ENCODE measurements at places on chromosomes 4 and X.

- DNase-seq, result no peak
Measured at GRCh38 chr4:102438396-102439235, 62.5 kb upstream of the NFKB1 start.

DNA sequence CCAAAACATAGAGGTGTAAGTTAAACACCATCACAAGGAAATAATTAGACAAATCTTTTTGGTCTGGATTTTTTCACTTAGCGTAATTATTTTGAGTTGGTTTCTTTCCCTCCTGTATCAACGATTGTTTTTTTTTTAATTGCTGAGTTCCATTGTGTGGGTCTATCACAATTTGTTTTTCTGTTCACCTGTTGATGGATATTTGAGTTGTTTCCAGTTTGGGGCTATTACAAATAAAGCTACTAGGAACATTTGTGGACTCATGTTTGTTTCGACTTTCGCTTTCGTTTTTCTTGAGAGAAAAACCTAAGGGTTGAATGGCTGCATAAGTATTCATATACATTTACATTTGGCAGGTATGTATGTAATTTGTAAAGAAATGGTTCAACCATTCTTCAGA is 20.4 kb upstream of the FBXW7 start:
- DNase-seq, result no peak

- no peak for DNase-seq
Measured at GRCh38 chr4:92461732-92462131, 158.0 kb downstream of the GRID2 start.

GRCh38 chr4:42711496-42711895 is 54.6 kb upstream of the ATP8A1 start:
- DNase-seq, result no peak

- DNase-seq, result no peak
Measured at GRCh38 chr4:102335616-102336015, 9.7 kb downstream of the SLC39A8 start.

- DNase-seq, result peak; percentile 60
Measured at GRCh38 chr4:3683077-3683743, 83.0 kb upstream of the ADRA2C start.

DNA sequence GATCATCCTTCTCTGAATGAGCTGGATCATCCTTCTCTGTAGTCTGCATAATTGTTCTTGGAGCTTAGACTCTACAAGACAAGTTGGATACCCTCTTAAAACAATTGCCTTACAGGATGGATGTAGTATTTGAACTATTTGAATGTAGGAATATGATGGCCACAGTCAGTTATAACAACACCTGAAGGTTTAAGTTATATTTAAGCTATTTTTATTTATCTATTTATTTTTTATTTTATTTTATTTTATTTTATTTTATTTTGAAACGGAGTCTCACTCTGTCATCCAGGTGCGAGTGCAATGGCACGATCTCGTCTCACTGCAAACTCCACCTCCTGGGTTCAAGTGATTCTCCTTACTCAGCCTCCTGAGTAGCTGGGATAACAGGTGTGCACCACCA is 149.9 kb upstream of the SLIT2 start:
- DNase-seq, result no peak

DNA sequence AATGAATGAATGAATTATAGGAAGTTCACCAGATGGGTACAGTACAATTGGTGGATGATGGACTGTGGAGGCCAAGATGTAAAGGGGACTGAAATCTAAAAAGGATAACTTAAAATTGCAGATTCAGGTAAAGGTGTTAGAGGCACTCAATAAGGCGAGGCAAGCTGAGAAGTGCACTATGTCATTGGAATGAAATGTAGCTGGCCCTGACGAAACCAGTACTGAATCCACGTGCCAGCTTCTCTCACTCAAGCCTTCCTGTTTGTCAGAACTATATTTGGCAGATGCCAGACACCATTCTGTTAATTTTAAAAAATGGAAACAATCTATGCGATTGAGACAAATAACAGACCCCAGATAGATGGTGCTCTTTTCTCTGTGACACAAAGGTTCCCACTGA is 1039.1 kb upstream of the TENM3 start:
- DNase-seq, result no peak

- no peak for DNase-seq
Measured at GRCh38 chrX:27446423-27446822, 16.7 kb downstream of the PPP4R3C start.

- peak; percentile 2 for DNase-seq
Measured at GRCh38 chrX:13535376-13536165, 33.8 kb upstream of the EGFL6 start.

DNA sequence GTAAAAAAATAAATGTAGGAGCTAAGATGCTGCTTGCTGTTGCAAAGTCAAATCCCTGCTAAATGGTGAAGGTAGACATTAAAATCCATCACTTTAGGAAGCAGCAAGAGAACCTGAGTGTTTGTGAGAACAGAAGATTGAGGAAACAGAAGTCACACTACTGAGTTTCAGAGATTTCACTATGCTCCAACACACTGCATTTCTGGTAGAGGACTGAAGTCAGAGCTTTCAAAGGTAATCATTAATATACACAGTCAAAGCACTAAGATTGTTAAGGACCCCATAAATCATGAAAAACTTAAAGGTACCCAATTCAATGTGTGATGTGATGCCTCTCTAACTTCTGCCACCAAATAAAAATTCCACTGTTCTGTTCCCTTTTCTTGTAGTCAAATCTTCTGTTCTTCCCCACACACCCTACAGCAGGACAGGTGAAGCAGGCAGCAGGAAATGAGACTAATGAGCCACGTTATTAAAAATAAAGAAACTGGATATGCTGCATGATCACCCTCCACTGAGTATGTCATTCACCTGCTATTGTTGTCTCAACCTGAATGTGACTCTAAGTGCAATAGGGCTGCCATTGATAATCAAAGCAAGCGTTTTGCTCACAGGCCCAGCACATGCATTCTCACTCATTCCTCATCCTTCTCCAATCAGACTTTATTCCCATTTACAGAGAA is 28.9 kb upstream of the APELA start:
- no peak for DNase-seq

DNA sequence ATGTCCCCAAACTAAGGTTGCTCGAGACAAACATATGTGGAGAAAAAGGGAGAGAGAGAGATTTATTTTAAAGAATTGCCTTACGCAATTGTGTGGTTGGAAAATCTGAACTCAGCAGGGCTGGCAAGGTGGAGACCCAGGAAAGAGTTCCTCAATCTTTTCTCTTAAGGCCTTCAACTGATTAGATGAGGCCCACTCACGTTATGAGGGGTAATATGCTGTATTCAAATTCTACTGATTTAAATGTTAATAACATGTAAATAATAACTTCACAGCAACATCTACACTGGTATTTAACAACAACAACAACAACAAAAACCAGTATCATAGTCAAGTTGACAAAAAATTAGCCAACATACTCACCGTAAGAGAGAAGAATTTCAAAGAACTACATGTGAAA is 14.6 kb downstream of the SERPINA7 start:
- DNase-seq, result no peak

DNA sequence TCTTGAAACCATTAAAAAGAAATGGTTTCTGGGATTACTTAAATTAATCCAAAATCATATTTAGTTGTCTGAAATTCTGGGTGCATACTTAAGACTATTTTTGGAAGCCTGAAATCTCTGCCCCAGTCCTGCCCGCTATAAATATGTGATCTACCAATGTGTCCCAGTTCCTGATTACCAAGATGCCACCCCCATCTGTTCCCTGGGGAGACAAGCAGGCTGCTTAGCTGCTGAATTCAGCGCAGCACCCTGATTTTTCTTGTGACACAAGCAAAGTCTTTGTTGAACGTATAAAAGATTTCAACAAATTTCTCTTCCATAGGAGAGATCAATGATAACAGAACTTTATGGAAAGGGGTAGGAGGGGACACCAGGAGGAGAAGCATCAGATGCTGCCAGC is 100.6 kb upstream of the PRPS2 start:
- DNase-seq, result no peak

DNA sequence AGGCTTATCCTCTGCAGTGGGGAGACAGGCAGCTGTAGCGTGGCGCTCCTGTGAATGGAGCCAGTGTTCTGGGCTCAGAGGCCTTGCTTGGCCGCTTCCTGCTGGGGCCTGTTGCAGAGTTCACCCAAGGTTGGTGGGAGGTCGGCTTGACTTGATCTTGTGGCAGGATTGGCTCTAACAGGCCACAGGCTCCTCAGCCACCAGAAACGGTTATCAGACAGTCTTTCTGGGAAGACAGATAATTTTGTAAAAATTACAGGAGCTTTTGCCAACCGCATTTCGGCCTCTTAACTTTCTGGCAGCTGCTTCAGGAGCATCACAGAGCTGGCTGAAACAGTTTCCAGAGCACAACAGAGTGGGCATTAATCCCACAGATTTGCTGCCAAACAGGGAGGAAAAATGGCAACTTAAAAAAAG is 66.4 kb downstream of the DIPK2B start:
- no peak for DNase-seq

- DNase-seq, result peak; percentile 49
Measured at GRCh38 chr4:98662626-98663225, 4.3 kb upstream of the TSPAN5 start.

DNA sequence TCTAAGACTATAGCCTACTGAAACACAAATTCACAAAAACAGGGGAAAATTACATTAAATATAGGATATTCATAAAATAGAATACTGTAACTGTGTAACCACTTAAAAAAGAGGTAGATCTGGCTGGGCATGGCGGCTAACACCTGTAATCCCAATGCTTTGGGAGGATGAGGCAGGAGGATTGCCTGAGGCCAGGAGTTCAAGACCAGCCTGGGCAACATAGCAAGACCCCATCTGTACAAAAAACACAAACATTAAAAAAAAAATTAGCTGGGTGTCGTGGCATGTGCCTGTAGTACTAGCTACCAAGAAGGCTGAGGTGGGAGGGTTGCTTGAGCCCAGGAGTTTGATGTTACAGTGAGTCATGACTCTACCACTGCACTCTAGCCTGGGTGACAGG is 33.4 kb downstream of the RPS6KA3 start:
- DNase-seq, result no peak

GRCh38 chr4:16991450-16991849 is 93.0 kb upstream of the LDB2 start:
- no peak for DNase-seq

- DNase-seq, result no peak
Measured at GRCh38 chr4:2698951-2699505, 57.1 kb downstream of the TNIP2 start.

GRCh38 chrX:67777148-67777547 is 233.3 kb downstream of the AR start:
- DNase-seq, result no peak

DNA sequence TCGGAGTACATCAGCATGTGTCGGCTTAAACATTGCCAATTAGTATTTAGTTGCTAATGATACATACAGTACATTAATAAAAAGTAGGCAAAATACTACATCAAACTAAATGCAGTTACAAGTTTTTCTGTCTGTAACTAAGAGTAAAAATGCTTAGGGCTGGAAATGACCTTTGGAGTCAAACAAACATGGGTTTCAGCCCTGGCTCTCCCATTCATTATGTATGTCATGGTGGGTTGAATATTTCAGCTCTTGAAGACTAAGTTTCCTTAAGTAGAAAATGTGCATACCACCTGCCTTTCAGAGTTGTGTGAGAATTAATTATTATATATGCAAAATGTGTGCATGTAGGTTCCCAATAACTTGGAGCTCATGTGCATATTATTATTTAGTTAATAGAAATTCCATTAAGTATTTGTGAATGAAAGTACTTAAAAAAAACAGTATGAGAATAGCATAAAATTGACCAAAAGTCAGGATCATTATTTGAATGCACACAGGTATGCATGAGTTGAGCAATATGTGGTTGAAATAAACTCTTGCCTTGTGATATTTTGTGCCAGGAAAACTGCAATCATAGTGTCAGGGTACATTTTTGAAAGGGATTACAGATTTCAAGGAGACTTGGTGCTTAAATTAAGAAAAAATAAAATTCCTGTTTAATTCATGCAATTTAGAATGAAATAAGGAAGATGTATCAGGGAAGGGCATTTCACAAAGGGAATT is 2048.7 kb downstream of the PCDH7 start:
- DNase-seq, result no peak

- no peak for DNase-seq
Measured at GRCh38 chr4:85676850-85677590, 202.1 kb downstream of the ARHGAP24 start.

DNA sequence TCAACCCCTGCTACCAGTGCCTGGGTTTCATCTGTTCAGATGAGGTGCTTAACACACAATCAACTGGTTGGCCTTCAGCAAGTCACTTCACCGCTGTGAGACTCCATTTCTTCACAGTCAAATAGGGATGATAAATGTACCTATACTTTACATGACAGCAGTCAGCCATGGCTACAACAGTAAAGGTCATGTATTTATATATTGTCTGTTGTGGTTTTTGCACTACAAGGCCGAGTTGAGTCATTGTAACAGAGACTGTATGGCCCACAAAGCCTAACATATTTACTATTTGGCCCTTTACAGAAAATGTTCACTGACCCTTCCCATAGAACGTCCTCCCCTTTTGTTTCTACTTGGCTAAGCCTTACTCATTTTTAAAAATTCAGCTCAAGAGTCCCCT is 404.6 kb upstream of the F9 start:
- DNase-seq, result no peak

- no peak for DNase-seq
Measured at GRCh38 chr4:76737180-76737579, 160.8 kb downstream of the SOWAHB start.

DNA sequence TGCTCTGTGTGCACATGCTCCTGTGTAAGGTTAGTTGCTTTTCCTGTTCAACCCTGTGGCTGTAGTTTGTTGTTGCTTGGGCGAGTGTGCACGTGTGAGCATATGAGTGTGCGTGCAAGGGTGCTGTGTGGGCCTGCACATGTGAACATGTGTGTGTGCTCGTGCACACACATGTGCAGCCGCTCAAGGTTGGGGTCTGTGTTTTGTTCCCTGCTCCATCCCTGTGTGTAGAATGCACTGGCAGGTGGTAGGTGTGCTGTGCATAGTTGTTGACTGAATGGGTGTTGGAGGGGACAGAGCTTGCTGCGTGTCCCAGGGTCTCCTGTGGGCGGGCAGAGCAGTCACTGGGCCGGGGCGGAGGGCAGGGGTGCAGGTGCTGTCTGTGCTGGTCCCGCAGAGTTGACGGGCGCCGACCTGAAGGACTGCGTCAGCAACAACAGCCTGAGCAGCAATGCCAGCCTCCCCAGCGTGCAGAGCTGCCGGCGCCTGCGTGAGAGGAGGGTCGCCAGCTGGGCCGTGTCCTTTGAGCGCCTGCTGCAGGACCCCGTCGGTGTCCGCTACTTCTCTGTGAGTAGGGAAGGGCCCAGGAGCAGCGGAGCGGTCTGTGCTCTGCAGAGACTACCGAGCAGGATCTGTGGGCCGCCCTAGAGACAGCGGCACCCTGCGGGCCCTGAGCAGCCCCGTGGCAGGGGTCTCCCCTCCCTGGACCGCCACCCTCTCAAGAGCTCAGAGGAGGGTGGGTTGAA is 27.9 kb upstream of the HGFAC start:
- peak; percentile 58 for DNase-seq

GRCh38 chrX:40671126-40671525 is 23.8 kb upstream of the CXorf38 start:
- DNase-seq, result no peak

- no peak for DNase-seq
Measured at GRCh38 chr4:152807294-152807829, 27.6 kb downstream of the ARFIP1 start.

- DNase-seq, result peak; percentile 63
Measured at GRCh38 chrX:17689971-17690409, 47.3 kb upstream of the SCML1 start.

- no peak for DNase-seq
Measured at GRCh38 chr4:150579551-150580234, 2.3 kb upstream of the MAB21L2 start.

- DNase-seq, result no peak
Measured at GRCh38 chr4:156280686-156281085, 327.0 kb upstream of the CTSO start.

All from RPMI8226 (cell line).